Cardiac septum (tissue), 1 donor: ENCODE measurements at places on chromosomes 2 and 18. TPM values are rescaled to one million over a fixed set of nuclear protein-coding genes. Genes with fewer than 3 reads are reported as not detected.

The C2orf15 gene
- total RNA-seq, result not detected

DNA sequence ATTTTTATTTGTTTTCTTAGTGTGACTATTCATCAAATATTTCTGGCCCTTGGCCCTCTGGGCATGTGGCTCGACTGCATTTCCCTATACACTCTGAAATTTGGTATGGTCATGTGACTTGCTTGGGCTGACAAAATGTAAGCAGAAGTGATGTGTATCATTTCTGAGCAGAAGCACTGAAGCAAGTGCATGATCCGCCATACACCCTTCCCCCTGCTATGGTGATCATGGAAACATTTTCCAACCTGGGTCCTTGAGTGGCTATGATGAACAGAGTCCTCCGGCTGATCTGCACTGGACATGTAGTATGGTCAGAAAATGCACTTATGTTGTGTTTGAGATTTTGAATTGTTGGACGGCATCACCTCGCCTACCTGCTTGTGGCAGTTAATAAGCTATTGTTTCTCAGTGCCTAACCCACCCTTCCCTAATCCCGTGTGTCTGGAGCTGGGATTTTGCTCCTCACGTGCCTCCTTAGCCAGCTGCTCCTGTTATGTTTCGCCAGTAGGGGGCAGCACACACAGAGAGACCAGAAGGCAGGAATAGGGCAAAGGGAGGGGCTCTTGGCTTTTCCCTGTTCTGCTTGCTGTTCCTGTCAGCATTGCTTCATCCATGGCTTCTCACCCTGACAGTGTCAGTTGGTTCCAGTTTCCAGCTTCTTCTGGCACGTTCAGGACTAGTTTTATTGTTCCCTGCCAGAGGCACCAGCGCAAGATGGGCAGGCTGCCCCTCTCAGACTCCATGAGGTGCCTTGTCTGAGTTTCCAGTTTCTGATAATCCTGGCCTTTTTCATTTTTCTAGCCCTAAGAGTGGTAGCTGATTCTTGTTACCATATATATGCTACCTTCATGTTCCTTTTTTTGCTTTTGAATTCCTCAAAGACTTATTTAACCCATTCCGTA, 207.4 kb downstream of the ARL6IP6 start:
- no peak for DNase-seq

The FLACC1 gene
- 12.0 TPM for total RNA-seq

The CXCR1 gene
- 1.9 TPM for total RNA-seq

DNA sequence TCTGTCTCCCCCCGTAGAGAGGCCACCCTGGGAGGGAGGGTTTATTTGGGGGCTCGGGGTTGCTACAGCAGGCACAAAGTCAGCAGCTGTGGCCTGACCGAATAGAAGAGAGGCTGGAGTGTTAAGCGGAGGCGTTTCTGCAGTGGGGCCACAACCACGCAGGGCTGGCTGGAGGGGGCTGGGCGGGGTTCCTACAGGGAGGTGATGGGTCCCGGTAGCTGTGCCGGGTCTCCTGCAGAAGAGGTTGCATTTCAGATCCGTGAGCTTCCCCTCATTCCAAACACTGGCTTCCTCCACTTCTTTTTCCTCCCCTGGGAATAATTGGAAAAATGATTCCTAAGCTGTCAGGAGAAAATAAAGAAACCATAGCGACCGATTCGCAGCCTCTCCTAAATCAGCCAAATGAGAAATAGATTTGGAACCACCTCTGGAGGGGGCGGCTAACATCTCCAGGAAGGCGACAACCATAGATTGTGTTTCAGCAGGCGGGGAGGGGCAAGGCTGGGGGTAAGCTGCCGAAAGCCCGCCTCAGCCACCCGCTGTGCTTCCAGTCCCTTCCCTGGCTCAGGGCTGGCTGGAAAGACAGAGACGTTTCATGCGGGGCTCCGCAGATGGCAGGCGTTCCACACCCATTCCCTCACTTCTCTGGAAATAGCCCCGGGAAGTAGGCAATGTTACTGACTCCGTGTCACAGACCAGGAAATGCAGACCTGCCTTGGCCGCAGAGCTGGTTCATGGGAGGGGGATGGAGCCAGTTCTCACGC, 85.6 kb upstream of the TAF1B start:
- DNase-seq, result peak; percentile 87

The NEU2 gene
- total RNA-seq, result not detected
